ENCODE measurements at places on chromosomes 3 and 15.

DNA sequence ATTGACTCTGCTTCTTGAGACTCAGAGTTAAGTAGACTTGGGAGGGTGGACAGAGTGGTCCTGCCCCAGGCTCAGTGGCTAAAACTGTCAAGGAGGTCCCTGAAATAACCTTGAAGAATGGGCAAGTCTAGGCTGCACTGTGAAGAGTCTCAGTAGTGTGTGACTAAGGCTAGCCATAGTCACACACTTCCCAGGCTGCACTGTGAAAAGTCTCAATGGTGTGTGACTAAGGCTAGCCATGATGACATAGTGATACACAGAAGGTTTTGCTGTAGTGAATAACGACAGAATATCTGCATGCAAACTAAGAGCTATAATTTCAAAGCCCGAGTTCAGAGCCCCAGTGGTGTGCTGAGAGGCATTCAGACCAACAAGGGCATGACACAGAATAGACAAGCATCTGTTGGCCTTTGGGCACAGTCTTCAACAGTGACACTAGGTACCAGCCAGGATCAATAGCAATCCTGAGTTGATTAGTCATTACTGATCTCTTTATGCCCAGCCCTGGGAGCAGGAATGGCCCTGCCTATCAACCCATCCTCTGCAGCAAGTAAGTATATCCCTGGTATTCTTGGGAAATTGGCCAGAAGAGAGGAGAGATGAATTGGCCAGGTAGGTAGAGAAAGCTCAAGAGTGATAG lies 72.4 kb upstream of the BBX start:
- DNase-seq = no peak

GRCh38 chr3:156598413-156598812 lies 43.5 kb upstream of the SSR3 start:
- DNase-seq = no peak

GRCh38 chr3:24479816-24480215 lies 14.8 kb downstream of the THRB start:
- DNase-seq = no peak

- no peak for DNase-seq
These were observed 13.0 kb upstream of the CTXND1 start for GRCh38 chr15:80265021-80265420.

- DNase-seq = no peak
These were observed 139.1 kb upstream of the LRIG1 start for GRCh38 chr3:66639809-66640356.

GRCh38 chr15:39834256-39834655 lies 51.6 kb upstream of the FSIP1 start:
- DNase-seq = no peak

DNA sequence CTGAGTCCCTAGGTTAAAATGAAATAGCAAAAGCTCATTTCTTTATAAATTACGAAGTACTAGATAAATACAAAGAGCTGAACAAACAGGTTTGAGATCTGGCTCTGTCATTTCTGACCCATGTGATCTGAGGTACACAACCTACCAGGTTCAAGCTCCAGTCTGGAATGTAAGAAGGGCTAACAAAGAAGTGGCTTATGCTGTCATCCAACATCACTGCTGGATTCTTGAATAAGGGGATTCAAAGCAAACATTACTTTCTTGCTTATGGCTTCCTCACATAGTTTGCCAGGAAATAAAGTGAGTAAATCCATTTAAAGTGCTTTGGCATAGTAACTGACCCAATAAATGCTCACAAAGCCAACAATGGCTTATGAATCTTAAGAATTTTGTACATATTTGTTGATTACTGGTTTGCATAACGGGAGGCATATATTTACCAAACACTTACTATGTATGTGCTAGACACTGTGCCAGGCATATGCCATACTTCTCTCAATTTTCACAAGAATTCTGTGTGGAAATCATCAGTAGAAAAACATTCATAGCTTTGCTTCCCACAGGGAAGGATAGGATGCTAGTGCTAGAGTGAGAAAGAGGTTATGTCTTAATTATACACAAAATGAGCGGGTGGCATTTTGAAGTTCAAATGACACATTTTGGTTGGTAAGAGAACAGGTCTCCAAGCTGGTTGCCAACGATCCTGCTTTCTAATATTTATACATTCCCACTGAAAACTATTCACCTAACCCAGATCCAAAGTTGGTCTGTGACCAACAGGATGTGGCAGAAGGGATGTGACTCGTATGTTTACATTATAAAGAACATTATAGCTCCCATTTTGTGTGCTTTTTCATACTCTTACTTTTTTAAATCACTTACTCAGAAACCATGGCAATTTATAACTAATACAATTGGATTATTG lies 38.7 kb upstream of the CSPG5 start:
- no peak for DNase-seq

GRCh38 chr15:99443768-99444446 lies 121.9 kb upstream of the MEF2A start:
- DNase-seq = no peak

- no peak for DNase-seq
These were observed 2.0 kb upstream of the CILP start for GRCh38 chr15:65213241-65213640.

DNA sequence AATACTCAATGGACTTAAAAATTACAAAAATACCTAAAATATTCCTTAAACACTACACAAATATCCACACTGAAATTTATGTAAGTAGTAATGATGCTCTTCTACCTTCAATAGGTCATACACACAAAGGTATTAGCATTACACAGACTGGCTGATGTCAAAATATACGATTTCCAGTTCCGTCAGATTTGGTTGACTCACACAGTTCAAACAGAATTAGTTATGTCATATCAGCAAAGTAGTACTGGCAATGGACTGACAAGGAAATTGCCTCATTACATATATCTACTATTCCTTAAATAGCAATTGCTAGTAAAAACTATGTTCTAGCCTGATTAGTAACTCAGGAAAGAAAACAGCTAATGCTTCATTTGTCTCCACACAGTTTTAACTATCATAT lies 70.8 kb downstream of the ADAM10 start:
- DNase-seq = no peak

DNA sequence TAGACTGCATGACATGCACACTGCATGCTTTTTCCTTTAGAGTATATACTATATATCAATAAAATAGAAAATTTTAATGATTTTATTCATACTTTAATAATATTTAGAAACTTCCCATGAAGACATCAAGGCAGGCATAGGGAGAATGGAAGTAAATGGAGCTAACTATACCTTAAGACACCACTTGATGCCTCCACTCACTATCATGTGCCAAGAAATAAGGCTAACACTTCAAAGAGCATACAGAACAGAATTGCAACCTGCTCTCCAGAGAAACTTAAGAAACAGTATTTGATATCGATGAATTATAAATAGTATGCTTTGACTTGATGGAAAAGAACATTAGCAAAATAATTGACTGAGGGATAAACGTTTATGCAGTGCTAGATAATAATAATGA lies 192.6 kb upstream of the MBNL1 start:
- no peak for DNase-seq

DNA sequence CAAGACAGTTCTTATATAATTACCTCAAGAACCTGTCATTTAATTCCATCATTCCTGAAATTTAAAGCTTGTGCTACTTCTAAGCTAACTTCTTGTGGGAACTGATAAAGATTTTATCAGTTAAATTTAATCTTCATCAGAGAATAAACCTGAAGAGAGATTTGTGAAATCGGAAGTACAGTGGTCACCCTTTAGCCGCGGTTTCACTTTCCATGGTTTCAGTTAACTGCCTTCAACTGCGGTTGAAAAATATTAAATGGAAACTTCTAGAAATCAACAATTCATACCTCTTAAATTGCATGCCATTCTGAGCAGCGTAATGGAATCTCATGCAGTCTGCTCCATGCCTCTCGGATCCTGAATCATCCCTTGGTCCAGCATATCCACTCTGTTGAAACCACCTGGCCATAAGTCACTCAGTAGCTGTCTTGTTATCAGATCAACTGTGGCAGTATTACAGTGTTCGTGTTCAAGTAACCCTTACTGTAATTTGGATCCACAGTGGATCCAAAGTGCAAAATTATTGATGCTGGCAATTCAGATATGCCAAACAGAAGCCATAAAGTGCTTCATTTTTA lies 626.1 kb downstream of the CADM2 start:
- DNase-seq = no peak

DNA sequence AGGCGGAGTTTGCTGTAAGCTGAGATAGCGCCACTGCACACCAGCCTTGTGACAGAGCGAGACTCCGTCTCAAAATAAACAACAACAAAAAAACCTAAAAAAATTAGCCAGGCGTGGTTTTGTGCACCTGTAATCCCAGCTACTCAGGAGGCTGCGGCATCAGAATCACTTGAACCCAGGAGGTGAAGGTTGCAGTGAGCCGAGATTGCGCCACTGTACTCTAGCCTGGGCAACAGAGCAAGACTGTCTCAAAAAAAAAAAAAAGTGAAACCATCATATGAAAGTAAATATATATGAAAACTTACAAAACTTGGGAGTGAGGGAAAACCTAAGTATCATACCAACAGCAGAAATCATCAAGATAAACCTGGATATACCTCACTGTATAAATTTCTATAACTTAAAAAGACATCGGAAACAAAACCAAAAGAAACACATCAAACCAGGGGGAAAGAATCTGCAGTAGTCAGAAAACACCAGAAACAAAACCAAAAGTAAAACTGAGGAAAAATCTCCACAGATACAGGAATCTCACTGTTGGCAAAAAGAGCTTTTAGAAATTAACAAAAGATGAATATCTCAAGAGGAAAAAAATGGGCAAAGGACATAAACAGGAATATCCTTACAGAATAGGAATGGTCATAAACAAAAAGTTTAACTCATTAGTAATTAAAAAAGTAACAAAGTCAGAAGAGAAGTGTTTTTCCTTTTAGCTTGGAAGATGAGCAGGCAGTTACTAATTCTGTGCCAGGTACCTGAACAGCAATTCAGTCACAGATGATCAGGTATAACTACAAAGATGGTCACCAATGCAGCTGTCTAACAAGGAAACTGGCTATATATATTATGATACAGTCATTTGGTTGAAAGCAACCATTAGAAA lies 41.3 kb downstream of the ETV5 start:
- DNase-seq = no peak

GRCh38 chr3:139928708-139929505 lies 6.1 kb upstream of the CLSTN2 start:
- no peak for DNase-seq

DNA sequence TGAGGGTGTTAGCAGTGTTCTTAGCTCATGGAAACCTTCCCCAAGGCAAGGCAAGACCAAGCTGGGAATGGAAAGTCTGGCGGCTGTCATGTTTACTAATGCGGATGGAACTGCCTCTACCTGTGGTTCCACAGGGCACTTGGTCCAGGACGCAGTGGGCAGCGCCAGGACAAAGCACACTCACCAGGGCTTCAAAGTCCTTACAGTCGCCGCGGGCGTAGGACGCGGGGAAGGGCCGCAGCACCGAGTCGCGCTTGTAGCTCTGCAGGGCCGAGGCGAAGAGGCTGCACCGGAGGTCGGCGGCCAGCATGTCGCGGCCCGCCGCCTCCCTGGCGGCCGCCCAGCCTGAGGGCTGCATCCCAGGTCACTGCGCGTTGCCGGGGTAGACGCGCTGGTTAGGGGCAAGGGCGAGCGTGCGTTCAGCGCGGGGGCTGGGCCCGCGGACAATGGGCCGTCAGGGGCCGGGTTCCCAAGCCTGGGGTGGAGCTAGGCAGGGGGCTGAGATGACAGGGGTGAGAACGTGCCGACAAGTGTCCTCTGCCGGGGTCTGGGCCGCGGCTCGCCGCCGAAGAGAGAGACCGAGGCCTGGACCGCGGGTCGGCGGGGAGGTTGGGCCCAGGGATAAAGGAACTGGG lies 497 bp downstream of the PARP16 start:
- DNase-seq = no peak

DNA sequence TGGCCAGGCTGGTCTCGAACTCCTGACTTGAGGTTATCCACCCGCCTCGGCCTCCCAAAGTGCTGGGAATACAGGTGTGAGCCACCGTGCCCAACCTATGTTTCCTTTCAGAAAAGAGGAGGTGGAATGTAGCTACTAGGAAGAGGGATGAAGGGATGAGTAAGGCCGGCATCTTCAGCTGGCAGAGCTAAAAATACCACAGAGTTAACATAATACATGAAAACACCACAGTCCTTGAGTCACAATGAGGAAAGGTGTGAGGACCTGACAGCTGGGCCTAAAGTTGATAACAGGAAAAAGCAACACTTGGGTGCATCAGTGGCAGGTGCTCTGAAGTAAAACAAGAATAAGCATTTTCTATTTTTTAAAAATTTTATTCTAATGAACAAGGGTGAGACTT lies 392.2 kb downstream of the DIPK2A start:
- no peak for DNase-seq

Data from T-helper 22 cell (primary cell).